ENCODE measurements at places on chromosomes 1 and 21.

GRCh38 chr21:29827236-29827635 is 112.6 kb downstream of the GRIK1 start:
- DNase-seq, result no peak

DNA sequence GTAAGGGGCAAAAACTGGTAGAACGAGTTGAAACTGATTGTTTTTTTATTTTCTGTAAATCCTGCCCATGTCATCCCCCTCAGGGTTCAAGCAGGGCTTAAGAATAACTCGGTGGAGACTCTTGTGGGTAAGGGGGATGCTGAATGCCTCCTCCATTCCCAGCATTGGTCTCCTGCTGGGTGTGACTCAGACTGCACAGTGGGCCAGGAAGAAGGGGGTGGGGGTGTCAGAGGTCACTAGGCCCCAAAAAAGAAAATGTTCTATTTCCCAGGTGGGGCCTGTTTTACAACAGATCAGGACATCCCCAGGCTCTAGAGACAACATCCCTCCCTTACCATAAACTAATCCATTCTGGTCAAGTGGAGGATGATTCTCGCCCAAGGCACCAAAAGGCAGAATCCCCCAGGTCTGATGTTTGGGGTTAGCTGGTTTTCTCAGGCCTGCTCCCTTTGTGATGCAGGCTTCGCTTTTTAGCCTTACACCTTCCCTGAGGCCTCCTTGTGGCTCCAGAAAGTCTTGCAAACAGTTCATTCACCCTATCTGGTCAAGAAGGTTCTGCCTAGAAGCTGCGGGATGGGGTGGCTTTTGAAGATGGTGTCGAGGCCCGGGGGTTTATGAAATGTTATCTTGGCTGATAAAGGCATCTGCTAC is 10.7 kb upstream of the GRHL3 start:
- no peak for DNase-seq

DNA sequence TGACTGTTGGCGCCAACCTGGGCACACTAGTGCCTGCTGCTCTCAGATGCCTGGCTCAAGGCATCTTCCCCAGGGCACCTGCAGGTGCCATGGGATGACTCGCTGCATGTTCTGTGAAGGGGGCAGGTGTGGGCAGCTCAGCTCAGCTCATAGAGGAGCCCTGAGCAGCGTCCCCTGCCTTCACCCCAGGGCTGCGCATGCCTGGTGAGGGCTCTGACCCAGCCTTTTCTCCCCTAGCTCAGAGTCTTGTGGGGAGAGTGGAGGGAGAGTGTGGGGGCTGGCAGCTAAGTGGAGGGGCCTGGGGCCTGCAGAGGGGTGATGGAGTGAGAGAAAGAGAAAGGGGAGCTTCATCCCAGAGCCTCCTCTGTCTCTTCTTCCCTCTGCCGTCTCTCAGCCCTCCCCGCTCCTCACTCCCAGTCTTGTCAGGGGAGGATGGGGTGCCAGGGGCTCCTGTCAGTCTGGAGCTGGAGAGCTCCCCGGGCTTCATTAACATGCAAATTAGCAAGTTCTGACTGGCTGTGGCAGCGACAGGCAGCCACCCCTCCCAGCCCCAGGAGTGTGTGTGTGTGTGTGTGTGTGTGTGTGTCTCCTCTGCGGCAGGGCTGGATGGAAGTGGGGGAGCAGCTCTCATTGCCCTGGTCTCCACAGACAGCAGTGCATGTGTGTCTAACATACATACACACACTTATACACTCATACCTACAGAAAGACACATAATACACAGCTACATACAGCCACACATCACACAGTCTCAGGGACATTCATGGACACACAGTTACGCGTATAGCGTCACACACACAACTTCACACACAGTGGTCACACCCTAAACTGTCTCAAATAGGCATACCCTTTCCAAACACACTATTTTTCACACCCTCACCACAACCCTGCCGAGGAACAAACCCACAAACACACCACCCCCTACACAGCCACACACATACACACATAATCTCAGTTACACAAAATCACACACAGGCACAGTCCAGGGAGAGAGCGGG is 34.0 kb downstream of the FOXO6 start:
- no peak for DNase-seq

GRCh38 chr1:31669786-31670592 is 25.3 kb upstream of the PEF1 start:
- DNase-seq, result no peak

GRCh38 chr1:214658785-214659184 is 55.8 kb downstream of the CENPF start:
- DNase-seq, result no peak

DNA sequence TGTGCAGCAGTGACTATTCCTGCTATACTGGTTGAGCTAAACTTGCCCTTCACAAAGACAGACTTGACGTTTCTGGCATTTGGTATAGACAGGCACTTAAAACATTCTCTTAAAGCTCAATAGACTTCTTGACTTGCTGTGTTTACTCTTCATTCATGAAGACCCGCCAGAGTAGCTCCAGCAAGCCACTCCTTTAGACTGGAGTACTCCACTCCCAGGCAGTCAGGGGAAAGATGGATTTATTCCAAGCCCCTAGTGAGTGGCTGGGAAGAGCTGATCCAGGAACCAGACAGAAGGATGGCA is 70.7 kb downstream of the EVA1C start:
- DNase-seq, result no peak

DNA sequence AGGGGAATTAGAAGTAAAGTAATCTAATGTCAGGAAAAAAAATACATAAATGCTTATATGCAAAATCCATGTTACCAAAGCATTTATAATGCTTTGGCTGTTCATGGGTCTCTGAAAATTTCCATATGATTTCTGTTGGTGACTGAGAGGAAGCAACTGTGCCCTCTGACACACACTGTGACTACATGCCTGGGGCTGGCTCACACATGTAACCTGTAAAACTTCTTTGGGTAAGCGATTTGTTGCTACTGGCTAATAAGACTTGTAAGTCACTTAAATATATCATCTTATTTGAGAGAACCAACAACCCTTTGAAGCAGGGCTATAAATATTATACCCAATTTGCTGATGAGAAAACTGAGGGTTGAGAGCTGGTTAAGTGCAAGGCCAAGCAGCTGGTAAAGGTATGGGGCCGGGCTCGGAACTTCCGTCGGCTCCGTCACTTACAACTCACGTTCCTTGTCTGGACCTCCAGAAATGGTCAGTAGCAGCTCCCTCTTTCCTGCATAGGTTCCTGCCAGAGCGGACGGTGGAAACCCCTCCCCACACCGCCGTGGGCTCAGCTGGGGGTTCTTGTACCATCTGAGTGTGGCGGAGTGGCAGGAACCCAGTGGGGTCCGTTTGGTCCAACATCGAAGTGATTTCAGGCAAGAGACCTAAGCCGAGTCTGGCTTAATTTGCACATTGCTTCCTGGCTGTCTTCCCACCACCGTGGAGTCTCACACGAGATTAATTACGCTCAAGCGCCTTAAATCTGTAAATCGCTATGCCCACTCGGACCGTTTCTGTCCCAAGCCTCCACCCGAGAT is 714 bp downstream of the DFFA start:
- no peak for DNase-seq

DNA sequence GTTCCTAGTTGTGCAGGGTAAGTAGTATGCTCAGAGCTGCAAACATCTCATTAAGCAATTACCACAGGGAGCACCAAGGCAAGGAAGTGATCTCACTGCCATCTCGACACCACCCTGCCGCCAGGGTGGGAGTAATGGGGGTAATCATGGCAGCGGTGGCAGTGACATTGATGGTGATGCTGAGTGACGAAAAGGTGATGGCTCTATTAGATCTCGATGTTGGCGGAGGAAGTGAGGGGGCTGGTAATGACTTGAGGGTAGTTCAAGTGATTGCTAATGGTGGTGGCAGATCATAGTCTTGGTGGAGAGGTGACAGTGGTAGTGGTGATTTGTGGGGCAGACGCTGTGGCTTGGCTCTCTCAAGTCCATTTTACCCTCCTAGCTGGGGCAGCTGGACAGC is 25.4 kb upstream of the TENT5B start:
- DNase-seq, result no peak

DNA sequence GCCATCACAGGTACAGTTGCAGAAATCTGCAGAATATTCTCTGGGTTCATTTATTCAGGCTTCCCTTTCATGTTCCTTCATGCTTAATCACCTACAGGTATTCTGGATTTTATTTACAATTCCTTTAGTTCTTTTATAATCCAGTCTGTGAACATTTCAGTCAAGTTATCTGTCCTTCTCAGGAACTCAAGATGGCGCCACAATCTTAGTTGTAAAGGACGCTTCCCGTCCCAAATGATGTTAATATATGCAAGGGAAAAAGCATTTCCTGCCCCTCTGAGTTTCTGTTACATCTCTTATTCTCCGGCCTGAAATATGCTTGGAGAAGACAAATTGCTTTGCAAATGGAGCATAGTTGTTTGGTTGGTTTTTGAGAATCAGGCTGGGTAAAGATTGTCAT is 19.3 kb downstream of the F3 start:
- DNase-seq, result no peak

DNA sequence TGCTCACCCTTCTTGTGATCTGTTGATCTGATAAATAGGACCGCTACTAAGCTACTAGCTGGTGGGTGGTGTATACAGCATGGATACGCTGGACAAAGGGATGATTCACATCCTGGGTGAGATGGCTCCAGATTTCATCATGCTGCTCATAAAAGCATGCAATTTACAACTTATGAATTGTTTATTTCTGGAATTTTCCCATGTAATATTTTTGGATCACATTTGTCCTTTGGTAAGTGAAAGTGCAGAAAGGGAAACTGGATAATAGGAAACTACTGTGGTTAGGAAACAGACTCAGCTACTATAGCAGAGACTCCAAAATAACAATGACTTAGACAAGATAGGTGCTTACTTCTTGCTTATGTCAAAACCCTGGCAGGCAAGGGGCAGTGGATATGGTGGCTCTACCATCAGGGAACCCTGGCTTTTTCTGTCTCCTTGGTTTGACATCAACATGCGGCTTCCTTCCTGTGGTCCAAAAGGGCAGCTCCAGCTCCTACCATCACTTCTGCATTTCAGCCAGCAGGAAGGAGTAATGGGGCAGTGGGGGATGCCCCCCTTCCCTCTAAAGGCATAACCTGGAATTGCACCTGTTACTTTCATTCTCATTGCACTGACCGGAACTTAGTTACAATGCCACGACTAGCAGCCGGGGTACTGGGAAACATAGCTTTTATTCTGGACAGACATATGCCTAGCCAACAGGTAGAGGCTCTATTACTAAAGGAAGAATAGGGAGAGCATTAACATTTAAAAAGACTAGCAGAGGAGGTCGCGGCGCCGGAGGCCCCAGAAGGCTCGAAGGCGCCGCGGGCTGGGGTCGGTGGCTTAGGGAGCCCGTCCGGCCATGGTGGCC is 13.8 kb upstream of the AK2 start:
- no peak for DNase-seq

- DNase-seq, result no peak
These were observed 1.1 kb upstream of the OSBPL9 start for GRCh38 chr1:51615780-51616291.

GRCh38 chr1:115757326-115757725 is 11.2 kb downstream of the CASQ2 start:
- no peak for DNase-seq

Measured in GM13977 (cell line).